ENCODE measurements at places on chromosomes 2 and 18.

- DNase-seq: no peak
These were observed 22.5 kb downstream of the STAT4 start for GRCh38 chr2:191128172-191128910.

GRCh38 chr2:151289972-151290866, 751 bp upstream of the NMI start:
- peak; percentile 20 for DNase-seq

GRCh38 chr2:72263043-72263775, 115.5 kb upstream of the CYP26B1 start:
- DNase-seq: no peak

DNA sequence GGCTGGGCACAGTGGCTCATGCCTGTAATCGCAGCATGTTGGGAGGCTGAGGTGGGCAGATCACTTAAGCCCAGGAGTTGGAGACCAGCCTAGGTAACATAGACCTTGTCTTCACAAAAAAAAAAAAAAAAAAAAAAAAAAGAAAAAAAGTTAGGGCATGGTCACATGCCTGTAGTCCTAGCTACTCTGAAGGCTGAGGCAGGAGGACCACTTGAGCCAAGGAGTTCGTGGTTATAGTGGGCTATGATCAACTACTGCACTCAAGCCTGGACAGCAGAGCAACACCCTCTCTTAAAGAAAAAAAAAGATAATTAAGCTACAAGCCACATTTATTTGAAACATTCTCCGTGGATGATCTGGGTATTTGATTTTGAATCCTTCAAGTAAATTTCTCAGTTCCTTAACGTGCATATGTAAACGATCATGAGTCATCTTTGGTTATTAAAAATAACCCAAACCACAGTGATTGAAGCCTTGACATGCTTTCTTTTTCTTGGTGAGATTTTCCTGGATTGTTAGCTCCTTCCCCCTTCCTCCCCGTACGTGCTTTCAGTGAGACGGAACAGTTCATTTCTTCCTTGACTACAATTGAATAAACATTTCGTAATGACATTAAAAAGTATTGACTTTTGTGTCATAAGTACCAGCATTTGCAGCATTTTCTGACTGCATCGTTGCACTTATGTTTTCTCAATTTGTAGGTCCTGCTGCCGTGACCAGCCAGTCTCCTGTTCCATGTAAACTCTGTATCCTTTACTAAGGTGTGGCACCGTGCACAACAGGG, 20.3 kb downstream of the RMC1 start:
- no peak for DNase-seq

- no peak for DNase-seq
These were observed 1599.2 kb upstream of the TMEFF2 start for GRCh38 chr2:193793914-193794313.

DNA sequence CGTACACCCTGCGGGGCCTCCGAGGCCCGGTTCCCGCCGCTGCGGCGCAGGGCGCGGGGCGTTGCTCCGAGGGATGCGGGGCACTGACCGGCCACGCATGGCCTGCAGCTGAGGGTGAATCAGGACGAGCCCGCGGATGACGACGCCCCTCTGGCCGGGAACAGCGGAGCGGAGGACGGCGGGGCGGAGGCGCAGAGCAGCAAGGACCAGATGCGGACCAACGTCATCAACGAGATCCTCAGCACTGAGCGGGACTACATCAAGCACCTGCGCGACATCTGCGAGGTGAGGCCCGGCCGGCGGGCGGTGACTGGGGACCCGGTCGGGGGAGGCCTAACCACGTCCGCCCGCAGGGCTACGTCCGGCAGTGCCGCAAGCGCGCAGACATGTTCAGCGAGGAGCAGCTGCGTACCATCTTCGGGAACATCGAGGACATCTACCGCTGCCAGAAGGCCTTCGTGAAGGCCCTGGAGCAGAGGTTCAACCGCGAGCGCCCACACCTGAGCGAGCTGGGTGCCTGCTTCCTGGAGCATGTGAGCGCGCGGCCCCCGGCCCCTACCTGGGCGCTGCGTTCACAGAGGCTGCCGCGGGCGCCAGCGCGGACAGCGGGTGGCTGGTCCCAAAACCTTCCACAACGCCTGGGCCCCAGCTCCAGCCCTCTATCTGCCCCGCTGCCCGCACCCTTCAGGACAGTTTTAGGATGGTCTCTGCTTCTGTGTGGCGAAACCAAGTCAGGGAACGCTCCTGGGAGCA, 53.2 kb downstream of the FAM168B start:
- DNase-seq: no peak

DNA sequence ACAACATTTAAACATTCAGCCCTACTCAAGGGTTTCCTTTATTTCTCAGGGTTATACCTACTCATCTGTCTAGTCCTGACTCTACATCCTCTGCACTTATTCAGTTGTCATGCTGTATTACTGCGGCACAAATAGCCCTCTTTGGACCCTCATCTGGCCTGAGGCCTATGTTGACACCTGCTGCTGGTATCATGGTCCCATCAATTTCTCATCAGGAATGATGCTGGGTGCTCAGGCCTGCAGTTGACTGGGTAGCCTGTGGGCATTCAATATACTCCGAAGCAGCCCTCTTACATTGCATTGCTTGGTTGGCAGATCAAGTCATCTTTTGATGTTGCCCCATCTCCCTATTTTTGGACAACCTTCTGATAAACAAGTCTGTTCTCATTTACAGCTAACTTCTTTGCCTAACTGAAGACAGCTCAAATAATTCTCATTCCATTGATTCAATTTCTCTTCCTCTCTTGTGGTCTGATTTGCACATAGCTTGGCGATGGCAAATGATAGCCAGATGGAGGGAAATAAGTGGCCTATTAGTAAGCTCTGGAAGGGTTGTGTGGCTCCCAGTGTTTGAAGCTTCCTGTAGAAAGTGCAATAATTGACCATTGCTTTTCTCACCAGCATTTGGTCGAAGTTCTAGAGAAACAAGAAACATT, 19.1 kb upstream of the MC4R start:
- no peak for DNase-seq

DNA sequence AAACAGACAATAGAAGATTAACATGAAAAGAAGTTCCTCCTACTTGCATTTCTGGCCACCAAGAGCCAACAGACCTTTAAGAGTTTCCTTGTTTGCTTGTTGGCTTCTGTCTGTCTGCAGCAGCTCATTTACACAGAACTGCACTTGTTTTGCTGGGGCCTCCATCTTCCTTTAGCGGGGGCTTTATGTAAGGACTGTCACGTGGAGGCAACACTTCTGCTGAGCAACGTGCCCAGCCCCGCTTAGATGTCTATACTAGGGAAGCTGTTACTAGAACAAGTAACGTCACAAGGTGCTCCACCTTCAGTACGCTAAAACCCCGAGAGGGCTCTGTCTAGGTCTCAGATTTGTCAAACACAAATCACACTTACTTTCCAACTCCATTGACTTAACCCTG, 104.3 kb upstream of the PXDN start:
- DNase-seq: no peak

DNA sequence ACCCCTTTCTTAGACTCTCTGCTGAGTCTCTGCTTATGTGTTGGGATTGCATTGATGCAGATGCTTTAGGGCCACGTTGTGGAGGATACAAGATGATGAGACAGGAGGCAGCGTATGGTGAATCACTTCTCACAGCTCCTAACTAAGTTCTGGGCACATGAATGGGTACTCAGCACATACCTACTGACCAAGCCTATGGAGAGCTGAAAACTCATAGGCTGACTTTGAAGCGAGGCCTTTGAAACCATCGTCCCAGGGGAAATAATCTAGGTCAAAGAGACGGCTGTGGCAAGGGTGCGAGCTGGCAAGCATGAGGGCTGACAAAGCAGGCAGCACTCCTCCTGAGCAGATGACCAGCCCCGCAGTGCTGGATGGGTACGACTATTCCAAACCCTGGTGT, 180.2 kb upstream of the TNP1 start:
- DNase-seq: no peak

DNA sequence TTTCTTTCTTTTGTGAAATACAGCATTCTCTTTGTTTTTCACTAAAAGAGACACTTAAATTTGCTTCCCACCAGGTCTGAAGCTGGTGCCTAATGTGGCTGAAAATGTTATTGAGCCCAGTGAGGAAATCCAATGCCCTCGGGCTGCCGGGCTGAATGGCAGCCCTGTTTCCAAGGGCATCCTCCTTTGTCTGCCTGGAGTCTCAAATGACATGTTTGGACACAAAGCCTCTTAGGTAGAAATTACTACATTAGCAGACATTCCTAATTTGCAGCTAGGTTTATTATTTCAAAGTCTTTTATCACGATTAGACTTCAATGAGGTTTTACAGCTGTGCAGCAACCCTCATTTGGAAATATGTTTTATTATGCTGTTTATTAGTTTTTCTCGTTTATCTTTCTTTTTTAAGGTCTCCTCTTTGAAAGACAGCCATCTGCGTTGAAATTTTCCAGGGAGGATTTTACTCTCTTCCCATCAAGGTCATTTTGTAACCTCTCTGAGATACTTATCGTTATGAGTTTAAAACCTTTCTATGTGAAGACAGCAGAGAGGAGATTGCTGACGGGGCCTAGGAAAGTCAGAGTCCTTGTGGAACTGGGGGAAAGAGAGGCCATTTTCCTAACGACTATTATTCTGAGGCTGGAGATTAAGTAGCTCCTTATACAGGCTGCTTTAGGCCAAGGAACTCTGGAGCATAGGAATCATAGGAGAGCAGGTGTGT, 59.0 kb upstream of the ZNF532 start:
- no peak for DNase-seq

- no peak for DNase-seq
These were observed 175.8 kb downstream of the IRS1 start for GRCh38 chr2:226623587-226624368.

DNA sequence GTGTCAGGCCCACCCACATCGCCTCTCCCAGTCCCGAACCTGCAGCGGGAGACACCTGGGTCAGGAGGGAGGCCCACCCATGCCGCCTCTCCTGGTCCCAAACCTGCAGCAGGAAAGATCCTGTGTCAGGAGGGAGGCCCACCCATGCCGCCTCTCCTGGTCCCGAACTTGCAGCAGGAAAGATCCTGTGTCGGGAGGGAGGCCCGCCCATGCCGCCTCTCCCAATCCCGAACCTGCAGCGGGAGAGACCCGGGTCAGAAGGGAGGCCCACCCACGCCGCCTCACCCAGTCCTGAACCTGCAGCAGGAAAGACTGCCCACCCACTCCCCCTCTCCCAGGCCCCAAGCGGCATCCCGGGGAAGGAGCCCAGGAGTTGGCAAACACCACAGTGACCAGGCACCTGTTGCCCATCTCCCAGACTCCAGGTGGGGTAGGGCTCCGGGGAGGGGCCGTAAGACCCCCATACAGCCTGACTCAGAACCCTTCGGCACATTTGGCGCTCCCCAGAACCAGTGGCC, 7.8 kb downstream of the SLC66A2 start:
- DNase-seq: no peak

- DNase-seq: no peak
These were observed 51.3 kb upstream of the ITSN2 start for GRCh38 chr2:24411488-24412151.

DNA sequence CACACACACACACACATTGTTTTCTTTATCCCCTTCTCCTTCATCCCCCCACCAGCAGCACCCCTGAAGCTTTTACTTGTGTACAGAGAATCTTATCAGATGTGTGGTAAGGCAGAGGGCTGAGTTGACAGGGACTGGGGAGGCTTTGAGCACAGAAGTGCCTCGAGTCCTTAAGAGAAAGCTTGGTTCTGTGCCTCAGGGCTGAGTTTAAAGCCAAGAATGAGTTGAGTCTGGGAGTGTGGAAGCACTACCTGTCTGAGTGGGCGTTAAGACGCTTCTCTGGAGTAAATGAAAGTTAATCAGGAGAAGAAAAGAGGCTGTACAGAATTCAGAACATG, 2.7 kb downstream of the ID2 start:
- DNase-seq: peak; percentile 38

DNA sequence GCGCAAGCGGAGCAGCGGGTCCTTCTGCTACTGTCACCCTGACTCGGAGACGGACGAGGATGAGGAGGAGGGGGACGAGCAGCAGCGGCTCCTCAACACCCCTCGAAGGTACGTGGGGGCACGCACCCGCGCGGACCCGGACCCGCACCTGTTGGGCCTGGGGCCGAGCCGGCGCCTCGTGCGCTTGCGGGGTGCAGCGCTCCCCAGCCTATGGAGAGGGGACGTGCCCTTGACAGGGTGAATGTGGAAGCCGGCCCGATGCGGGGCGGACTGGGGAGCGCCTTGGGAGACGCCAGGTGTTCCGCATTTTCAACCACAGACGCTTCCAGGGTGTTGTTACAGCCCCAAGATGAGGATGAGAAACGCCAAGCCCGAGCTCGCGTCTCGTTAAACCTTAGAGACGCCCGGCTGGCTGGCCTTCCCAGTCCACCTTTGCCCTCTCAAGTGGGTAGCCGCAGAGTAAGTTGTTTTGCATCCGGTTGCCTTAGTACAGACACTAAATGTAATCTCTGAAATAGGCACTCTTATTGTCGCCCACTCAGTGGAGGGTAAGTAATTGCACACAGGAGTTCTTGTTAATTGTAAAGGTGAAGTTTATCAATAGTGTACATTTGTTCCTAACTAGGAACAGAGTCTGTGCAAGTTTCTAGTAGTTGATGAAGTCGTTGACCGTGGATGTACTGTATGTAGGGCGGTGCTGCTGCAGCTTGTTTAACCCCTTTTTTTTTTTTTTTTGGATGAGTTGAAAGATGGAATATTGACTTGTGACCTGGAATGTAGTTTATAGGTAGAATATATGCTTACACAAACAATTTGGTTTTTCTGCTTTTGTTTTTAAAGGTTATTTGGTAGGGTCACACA, 815 bp downstream of the GMCL1 start:
- DNase-seq: peak; percentile 47

DNA sequence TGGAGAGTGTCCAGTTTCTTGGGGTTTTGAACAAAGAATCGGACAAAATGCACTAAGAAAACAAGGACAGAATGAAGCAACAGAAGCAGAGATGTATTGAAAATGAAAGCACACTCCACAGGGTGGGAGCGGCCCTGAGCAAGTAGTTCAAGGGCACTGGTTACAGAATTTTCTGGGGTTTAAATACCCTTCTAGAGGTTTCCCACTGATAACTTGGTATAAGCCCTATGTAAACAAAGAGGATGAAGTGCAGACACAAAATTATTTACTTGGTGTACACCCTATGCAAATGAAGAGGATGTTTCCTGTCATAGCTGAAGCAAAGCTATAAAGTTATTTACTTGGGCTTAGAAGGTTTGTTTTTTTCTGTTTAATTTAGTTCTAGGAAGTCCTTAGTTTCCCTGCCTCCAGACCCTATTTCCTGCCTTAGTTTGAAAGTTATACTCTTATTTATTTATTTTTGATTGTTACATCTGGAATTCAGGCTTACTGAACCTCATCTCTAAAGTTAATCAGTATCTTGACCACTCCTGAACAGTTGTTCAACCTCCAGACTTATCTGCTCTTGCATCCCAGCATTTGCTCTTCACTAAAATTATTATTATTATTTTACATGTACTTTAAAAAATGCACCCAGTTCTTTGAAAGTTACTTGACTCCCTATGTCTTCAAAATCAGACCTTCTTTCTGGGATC, 193.5 kb downstream of the SPP2 start:
- no peak for DNase-seq

- DNase-seq: no peak
These were observed 95.8 kb upstream of the SETBP1 start for GRCh38 chr18:44584900-44585299.

All from activated naive CD4-positive, alpha-beta T cell treated with anti-CD3 and anti-CD28 coated beads, Interleukin-2, amount 50 U/mL, for 72 hours (primary cell).